ENCODE measurements at places on chromosomes 16 and 17.
A peak's percentile ranks its signal among the peaks of the same experiment; 100 is the strongest.

- no peak for DNase-seq
These were observed 2.8 kb downstream of the TEPSIN start for GRCh38 chr17:81235822-81236740.

DNA sequence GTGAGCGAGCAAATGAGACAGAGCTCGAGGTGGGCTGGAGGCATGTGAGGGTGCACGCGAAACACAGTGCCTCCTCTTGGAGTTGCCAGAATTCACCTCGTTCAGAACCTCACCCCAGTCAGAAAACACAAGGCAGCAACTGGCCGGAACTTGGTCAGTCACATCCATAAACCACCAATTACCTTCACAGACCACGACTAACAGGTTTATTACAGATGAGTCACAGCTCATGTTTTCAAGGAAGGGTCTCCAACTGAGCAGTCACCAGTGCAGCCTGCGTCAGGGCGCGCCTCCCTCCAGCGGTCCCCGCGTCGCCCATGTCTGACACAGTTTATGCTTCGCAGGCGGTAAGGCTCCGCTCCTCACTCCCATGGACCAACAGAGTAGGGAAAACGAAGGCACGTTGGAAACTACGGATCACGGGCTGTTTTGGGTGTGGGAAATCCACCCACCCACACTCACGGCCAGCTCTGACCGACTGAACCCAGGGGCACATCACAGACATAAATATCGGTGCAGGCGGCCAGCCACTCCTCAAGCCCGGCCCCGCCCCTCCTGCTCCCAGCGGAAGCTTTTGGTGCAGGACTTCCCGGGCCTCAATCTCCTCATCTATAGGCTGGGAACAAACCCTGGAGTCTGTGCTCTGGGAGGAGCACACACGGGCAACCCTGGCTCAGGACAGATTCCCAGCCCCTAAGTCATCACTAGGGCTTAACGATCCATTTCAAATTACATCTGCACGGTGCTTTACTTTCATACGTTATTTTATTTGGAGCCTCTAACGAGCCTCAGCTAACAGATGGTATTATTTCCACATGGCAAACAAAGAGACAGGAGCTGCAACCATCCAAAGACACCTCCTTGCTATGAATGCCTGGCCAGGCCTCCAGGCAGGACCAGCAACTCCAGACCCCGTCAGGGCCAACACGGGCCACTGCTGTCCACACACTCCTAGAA lies 126.3 kb downstream of the ZNF778 start:
- DNase-seq: no peak

DNA sequence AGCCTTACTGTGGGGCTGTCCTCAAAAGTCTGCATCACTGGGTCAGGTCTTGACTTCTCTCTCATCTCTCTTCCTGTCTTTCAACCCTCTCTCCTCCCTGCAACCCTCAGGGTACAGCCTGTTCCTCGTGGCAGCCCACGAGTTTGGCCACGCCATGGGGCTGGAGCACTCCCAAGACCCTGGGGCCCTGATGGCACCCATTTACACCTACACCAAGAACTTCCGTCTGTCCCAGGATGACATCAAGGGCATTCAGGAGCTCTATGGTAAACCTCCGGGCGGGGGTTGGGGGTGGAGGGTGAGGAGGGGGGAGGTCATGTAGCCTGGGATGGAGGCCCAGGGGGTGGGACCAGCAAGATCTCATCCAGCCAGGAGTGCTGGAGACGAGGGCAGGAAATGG lies 12.7 kb downstream of the MMP2 start:
- DNase-seq: no peak

- DNase-seq: no peak
These were observed 2.9 kb upstream of the CD7 start for GRCh38 chr17:82320140-82320840.

- DNase-seq: no peak
These were observed 20.7 kb downstream of the TOM1L2 start for GRCh38 chr17:17951524-17951923.

- DNase-seq: no peak
These were observed 9.7 kb upstream of the ITGB3 start for GRCh38 chr17:47243737-47244598.

DNA sequence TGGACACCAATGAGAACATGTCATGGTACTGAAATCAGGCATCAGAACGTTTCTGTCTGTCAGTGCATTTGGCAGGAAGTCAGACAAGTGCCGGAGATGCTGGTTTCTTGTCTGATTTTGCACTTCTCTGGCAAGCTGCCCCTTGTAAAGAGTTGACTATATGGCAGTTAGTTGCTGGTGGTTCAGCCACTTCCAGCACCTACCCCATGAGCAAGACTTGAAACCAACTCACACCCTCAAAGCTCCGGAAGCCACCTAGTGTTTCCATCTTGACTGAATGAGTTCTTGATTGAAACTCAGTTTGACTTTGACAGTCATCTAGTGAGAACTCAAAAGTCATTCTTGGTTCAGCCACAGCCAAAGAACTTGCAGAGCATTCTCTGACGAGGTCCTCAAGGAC lies 225.1 kb downstream of the SPECC1 start:
- DNase-seq: no peak

- no peak for DNase-seq
These were observed 41.5 kb downstream of the ARHGAP44 start for GRCh38 chr17:12830777-12831247.

DNA sequence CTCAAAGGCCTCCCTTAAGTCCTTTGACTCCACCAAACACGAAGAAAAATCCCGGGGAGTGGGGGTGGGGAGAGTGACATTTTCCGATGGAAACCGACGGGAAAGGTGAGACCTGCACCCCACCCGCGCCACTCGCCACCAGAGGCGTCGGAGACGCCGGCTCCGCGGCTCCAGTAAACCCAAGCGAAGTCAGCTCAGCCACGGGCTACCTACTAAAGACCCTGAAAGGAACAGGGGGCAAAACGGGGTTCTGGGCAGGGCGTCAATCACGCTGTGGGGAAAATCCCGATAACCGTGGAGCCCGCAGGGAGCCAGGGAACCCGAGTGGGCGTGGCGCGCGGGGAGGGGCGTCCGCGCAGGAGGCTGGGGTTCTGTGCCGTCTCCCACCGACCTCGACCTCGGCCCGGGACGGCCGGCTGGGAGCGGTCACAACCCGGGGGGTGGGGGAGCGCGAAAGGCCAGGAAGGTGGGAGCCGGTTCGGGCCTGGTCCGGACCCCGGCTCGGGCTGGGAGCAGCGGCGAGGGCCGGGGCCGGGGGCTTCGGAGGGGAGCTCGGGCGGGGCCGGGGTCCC lies 565 bp downstream of the WDR45B start:
- peak; percentile 79 for DNase-seq

DNA sequence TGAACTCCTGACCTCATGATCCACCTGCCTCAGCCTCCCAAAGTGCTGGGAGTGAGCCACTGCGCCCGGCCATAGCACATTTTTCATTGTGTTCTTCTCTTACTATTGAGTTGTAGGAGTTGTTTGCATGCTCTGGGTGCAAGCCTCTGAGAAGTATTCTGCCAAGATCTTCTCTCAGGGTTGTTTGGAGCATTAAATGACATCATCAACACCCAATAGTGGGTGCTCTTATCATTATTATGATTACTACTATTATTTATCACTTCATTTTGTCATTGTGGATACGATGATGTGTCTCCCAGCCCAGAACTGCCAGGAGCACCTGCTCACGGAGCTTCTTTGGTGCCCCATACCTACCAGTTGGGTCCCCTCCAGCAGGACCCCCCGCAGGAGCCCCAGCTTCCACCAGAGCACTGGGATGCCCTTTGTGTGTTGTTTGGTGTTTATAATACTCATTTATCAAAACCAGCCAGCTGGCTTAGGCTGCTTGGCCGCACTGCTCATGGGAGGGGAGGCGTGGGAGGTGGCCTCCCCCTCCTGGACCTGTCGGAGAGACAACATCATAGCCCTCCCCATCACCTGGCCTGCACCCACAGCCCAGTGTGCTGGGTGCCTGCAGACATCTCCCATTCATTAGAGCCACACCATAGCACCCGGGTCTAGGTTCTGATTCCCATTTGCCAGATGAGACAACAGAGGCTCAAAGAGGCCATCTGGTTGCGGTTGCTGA lies 12.9 kb upstream of the MAP2K3 start:
- DNase-seq: no peak

- no peak for DNase-seq
These were observed 19.3 kb downstream of the FCSK start for GRCh38 chr16:70473446-70474319.

DNA sequence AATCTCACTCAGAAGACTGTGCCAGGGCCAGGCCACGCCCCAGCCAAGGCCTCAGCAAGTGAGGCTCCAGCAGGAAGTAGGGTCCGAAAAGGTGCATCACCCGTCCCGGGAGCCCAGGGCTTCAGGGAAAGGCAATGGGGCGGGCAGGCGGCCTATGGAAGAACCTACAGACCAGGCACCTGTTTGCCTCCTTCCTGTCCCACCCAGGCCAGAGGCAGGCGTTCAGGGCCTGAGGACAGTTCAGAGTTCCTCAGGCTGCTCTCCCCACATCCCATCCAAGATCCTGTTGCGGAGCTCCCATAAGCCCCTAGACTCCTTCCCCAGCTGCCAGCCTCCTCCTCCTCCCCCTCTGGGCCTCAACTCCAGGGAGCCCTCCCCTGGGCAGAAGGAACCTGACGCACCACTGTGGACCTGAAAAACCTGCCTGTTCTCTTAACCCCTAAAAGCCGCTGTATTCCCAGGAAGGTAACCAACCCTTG lies 2.3 kb downstream of the CLUH start:
- DNase-seq: no peak
